ENCODE measurements at places on chromosomes 11 and 22.

DNA sequence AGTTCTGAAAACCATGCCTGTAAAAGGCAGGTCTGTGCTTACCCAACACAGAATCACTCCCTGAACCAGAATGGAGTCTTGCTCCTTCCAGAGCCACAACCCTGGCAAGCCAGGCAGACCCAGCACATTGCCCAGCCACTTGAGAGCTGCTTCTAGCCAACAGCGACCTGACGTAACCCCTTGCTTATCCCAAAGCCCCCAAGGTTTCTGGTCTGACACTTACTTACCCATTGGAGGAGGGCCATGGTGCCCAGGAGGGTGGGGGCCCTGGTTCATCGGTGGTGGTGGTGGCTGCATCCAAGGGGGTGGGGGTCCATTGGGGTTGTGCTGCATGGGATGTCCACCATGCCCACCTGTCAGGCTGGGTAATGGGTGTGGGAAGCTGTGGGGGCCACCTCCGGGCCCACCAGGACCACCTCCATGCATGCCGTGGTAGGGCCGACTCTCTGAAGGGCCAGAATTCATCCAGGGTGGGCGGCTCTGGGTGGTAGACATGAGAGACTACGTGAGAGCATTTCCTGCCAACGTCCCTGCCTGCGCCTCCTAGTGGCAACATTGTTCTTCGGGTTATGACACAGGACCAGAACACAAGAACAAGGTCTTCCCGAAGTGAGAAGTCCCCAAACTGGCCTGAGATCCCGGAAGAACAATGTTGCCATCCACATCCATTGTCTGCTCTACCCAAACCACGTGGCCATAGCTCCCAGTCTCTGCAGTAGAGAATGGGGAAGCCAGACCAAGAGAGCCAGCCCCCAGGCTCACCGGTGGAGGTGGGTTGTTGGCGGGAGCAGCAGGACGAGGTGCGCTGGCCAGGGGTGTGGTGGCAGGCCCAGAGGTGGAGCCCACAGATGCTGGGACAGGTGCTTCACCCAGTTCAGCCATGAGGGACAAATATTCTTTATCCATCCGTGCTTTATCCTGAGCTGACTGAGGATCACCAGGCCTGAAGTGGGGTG lies 7.8 kb upstream of the PYGM start:
- H3K27me3 ChIP-seq = no peaks in the 10 kb centered on the region
- peak; percentile 90 for DNase-seq
- no peak overlapping the region for H3K27ac ChIP-seq
- peak overlapping the region; percentile 49 for H3K4me3 ChIP-seq

- DNase-seq = no peak
- H3K27me3 ChIP-seq = no peaks in the 10 kb centered on the region
- H3K36me3 ChIP-seq = no peaks in the 10 kb centered on the region
- 0 out of 3 replicates have a peak overlapping the region, but pooled peaks have one; percentile 48 for H3K4me3 ChIP-seq
- no peaks in the 10 kb centered on the region for H3K4me1 ChIP-seq
- H3K27ac ChIP-seq = no peak overlapping the region
Measured at GRCh38 chr22:25753252-25753651, 11.3 kb downstream of the MYO18B start.

GRCh38 chr11:64306876-64307622 lies 1.7 kb downstream of the ESRRA start:
- peaks cover 2% of the 10 kb centered on the region for H3K4me1 ChIP-seq
- H3K36me3 ChIP-seq = peaks cover 6% of the 10 kb centered on the region
- H3K27ac ChIP-seq = no peak overlapping the region
- H3K4me3 ChIP-seq = peak overlapping the region; percentile 92

GRCh38 chr11:2699185-2699530 lies 636 bp downstream of the KCNQ1OT1 start:
- peak overlapping the region; percentile 76 for H3K4me3 ChIP-seq
- peak; percentile 28 for DNase-seq
- peaks cover 13% of the 10 kb centered on the region for H3K4me1 ChIP-seq
- H3K27ac ChIP-seq = no peak overlapping the region

DNA sequence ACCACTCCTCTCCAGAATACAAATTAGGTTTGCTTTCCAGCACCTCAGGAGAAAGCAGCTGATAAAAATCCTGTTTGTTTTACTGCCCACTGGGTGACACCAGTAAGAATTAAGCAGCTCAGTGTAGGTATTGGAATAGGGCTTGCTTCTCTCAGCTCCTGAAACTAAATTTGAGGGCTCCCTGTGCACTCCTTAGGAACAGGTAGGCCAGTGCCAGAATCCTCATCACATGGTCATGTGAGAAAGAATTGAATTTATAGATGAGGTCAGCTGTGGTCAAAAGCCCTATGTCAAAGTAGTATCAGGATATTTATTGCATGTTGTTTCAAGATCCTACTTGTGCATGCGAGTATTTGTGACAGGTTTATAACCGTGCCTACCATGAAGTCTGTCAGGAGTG lies 1.0 kb downstream of the PRSS23 start:
- H3K27ac ChIP-seq = no peak overlapping the region
- no peaks in the 10 kb centered on the region for H3K36me3 ChIP-seq
- H3K4me3 ChIP-seq = peak overlapping the region; percentile 75
- H3K4me1 ChIP-seq = peaks cover 6% of the 10 kb centered on the region

DNA sequence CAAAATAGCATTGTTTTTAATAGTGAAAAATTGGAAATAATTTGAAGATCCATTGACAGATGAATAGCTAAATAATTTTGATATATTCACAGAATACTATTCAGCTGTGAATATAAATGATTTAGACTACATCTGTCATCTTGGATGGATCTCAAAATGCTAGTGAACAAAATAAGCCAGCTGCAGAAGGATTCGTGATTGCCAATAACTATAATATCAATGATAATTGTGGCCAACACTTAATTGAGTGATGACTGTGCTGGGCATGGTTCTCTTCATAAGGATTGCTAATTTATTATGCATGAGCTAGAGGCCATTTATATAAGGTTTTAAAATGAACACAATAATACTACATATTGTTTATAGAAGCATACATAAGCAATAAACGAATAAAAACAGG lies 60.4 kb downstream of the CTTN start:
- no peak for DNase-seq
- H3K4me3 ChIP-seq = no peak overlapping the region
- no peaks in the 10 kb centered on the region for H3K27me3 ChIP-seq

DNA sequence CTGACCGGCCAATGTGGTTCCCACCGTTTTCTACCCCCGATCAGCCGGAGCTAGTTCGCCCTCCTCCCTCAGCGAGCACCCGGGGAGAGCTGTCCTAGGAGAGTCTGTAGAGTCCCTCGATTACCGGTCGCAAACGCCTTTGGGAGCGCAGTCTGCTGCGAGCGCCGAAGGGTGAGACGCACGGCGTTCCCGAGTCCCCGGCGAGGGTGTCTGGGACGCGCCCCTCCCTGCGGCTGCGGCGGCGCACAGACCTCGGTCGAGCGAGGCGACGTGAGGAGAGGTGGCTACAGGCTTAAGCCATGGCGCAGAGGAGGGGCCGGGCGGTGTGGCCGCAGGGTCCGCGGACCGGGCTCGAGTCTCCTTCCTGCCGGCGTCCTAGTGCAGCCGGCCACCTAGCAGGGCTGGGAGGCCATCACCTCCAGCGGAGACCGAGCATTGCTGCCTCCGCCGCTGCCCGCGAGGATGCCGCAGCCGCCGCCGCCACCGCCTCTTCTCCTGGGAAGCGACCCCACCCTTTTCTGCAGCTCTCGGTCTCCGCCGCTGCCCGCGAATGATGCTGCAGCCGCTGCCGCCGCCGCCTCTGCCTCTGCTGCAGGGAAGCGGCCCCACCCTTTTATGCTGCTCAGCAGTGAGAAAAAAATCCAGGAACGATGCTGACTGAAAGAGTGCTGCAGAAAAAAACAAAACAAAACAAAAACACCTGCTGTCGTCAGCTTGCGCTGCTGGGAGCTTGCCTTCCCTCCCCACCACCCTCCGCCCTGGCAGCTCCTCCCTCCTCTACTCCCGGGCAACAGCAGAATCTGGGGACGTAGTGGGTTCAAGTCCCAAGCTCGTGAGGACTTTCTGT lies at the start of gene MAP6:
Gene MAP6, minus strand, starts transcription at position 588 of the 847 bp plus-strand sequence. CDS start 669 bp downstream, outside the sequence.
- H3K36me3 ChIP-seq = 0 out of 2 replicates have a peak, but pooled peaks cover under 1% of the 10 kb centered on the region
- H3K27me3 ChIP-seq = peaks cover 59% of the 10 kb centered on the region
- no peak within 1 kb of the TSS for H3K27ac ChIP-seq

GRCh38 chr11:12871788-12872321 lies 137.3 kb upstream of the RASSF10 start:
- no peak overlapping the region for H3K27ac ChIP-seq
- peaks cover 20% of the 10 kb centered on the region for H3K36me3 ChIP-seq
- H3K27me3 ChIP-seq = no peaks in the 10 kb centered on the region
- DNase-seq = no peak

- DNase-seq = no peak
- H3K27ac ChIP-seq = no peak overlapping the region
- H3K4me3 ChIP-seq = no peak overlapping the region
- H3K36me3 ChIP-seq = no peaks in the 10 kb centered on the region
Measured at GRCh38 chr11:111372538-111372937, 6.5 kb downstream of the POU2AF1 start.

GRCh38 chr22:49884075-49884474 lies 30.4 kb downstream of the ZBED4 start:
- no peak for DNase-seq
- H3K27me3 ChIP-seq = no peaks in the 10 kb centered on the region
- H3K4me3 ChIP-seq = no peak overlapping the region
- no peaks in the 10 kb centered on the region for H3K4me1 ChIP-seq
- H3K36me3 ChIP-seq = peaks cover 56% of the 10 kb centered on the region

DNA sequence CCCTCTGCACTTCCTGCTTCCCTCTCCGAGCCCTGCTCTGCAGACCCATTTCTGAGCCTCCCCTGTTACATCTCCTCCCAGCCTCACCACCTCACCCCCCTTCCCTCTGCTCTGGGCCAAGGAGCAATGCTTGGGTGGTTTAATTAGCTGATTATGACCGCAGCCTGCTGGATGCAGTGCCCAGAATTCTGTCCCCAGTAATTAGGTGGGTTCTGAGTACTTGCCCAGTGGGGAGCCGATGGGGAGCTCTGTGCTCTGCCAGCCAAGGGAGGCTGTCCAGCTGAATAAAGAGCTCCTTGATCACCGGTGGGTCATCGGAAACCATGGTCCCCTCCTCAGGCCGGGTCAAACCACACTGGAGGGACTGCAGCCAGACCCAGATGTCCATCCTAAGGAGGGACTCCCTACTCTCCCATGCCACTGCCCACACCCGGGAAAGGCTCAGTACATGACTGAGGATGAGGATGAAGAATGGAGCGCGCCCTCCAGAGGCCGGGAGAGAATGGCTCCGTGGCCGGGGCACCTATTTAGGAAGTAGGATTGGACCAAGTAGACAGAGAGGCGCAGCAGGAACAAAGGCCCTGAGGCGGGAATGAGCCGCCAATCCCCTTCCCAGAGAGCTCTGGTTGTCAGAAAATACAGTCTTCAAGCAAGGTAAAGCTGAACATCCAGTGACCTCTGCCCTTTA lies 9.1 kb downstream of the ARRB1 start:
- H3K4me1 ChIP-seq = peaks cover 11% of the 10 kb centered on the region
- no peak for DNase-seq
- no peak overlapping the region for H3K4me3 ChIP-seq
- no peaks in the 10 kb centered on the region for H3K27me3 ChIP-seq

- no peak overlapping the region for H3K4me3 ChIP-seq
- no peaks in the 10 kb centered on the region for H3K27me3 ChIP-seq
- no peak overlapping the region for H3K27ac ChIP-seq
Measured at GRCh38 chr11:75547617-75548058, 14.4 kb upstream of the SERPINH1 start.

DNA sequence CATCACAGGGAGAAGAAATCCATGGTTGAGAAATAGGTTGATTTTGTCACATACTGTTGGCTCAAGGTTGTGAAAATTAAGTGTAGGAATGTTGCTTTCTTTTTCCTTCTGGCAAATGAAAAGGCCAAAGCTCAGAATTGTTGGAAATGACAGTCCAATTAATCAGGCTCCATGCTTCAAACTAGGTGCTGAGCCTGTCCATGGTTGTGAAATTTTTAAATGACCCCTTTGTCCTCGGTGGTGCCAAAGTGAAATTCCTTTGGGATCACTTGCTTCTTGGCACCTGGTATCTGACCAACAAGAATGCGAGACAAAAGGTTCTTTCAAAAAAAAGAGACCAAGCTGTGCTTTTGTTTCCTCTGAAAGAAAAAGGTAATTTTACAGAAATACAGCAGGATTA lies 451.9 kb downstream of the ETS1 start:
- H3K4me3 ChIP-seq = no peak overlapping the region
- no peak overlapping the region for H3K27ac ChIP-seq
- H3K27me3 ChIP-seq = no peaks in the 10 kb centered on the region
- 0 out of 2 replicates have a peak, but pooled peaks cover 2% of the 10 kb centered on the region for H3K4me1 ChIP-seq
- H3K36me3 ChIP-seq = peaks cover 12% of the 10 kb centered on the region

GRCh38 chr11:3920148-3920852 lies 64.8 kb downstream of the STIM1 start:
- H3K4me1 ChIP-seq = no peaks in the 10 kb centered on the region
- DNase-seq = no peak
- 0 out of 2 replicates have a peak, but pooled peaks cover 4% of the 10 kb centered on the region for H3K36me3 ChIP-seq
- H3K4me3 ChIP-seq = no peak overlapping the region
- H3K27me3 ChIP-seq = no peaks in the 10 kb centered on the region
- H3K27ac ChIP-seq = no peak overlapping the region

GRCh38 chr22:48055827-48056226 lies 1293.4 kb downstream of the TBC1D22A start:
- H3K36me3 ChIP-seq = no peaks in the 10 kb centered on the region
- no peak for DNase-seq
- no peaks in the 10 kb centered on the region for H3K4me1 ChIP-seq
- no peak overlapping the region for H3K27ac ChIP-seq
- H3K4me3 ChIP-seq = no peak overlapping the region
- H3K27me3 ChIP-seq = no peaks in the 10 kb centered on the region

DNA sequence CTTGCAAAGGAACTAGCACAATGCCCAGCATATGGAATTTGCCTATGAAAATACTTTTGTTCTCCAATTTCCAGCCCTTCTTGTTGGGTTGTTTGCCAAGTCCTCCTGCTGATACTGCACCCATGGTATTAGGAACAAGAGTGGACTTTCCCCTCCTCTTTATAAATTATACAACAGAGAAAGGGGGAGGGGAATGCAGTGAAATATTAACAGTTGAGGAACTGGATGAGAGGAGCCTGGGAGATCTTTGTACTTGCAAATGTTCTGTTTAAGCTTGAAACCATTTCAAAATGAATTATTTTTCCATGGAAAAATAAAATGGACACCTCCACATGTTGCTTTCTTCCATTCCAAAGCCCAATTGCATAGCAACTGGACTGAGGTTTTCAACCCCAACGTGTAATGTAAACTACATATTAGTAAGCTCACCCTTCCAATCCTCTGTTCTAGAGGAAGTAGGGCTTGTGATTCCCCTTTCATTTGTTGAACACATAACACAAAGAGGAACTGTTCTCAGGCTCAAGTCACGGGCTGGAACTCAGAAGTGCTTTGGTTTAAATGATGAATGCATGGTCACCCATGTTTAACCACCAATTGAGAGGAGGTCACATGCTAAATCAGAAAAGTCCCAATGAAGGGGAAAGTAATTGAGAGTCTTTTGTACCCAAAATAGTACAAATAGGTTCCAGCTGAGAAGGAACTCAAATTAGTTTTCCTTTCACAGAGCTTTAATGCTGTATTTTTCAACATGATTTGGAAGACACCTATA lies 66.2 kb upstream of the ZC3H12C start:
- no peaks in the 10 kb centered on the region for H3K36me3 ChIP-seq
- H3K4me3 ChIP-seq = no peak overlapping the region
- H3K27ac ChIP-seq = no peak overlapping the region
- H3K27me3 ChIP-seq = no peaks in the 10 kb centered on the region

Measured in H9 (cell line).